ENCODE measurements at places on chromosomes 7 and 10. TPM values are rescaled to one million over a fixed set of nuclear protein-coding genes. Genes with fewer than 3 reads are reported as not detected.

MGMT gene
- total RNA-seq, result 24.3 TPM

GPR141 gene
- total RNA-seq, result not detected

DNA sequence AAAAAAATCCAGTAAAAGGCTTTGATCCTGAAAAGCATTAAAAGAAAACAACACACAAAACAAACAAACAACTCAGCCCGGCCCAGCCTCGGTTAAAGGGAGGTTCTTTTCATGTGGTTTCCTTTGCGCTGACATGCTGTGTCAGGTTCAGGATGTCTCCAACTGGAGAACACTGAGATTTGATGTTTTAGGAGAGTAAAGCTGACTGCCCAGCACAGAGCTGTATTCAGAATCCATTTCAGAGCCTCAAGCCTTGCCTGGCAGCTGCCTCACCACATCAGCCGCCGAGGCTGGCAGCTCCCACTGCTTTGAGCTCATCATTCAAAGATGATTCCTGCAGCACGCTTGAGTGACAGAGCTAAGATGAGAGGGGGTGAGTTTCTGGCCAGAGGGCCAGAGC is 205.8 kb upstream of the LYZL1 start:
- DNase-seq, result no peak

DNA sequence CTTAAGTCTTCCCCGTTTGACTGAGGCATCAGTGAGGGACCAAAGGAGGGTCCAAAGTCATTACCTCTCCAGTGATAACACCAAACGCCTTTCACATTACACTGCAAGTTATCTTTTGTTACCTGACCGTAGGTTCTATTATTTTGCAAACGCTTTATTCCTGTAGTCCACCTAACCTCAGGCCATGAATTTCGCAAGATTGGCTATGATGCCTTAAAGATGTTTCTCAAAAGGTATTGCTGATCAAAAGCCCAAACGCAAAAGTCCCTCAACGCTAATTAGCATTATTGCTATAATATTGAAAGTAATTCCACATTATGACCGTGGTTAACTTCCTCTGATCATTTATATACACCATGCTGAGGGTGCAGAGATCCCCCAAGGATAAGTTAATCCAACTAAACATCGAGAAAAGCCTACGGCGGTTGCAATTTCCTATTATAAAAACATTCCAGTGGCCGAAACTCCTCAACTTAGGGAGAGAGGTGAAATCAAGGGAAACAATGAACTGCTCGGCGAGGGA is 649 bp downstream of the DNA2 start:
- DNase-seq, result no peak

SPDYE5 gene
- not detected for total RNA-seq

DNA sequence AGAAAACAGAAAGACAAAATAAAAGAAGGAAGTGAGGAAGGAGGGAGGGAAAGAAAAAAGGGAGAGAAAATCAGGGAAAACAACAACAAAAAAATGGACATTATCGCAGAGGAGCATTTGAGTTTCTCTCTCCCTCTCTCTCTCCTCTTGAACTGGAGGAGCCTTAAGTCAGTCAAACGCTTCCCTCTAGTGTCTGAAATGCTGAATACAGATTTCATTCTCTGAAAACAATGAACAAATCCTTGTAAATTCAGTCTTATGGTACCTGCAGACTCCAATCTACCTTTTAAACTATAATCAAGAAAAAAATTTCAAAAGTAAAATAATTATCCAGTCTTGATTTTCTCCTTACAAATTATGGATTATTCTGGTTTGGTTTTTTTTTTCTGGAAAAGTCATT is 89.2 kb upstream of the PFKP start:
- no peak for DNase-seq
